ENCODE measurements at places on chromosomes 3 and 15.
A peak's percentile ranks its signal among the peaks of the same experiment; 100 is the strongest.

DNA sequence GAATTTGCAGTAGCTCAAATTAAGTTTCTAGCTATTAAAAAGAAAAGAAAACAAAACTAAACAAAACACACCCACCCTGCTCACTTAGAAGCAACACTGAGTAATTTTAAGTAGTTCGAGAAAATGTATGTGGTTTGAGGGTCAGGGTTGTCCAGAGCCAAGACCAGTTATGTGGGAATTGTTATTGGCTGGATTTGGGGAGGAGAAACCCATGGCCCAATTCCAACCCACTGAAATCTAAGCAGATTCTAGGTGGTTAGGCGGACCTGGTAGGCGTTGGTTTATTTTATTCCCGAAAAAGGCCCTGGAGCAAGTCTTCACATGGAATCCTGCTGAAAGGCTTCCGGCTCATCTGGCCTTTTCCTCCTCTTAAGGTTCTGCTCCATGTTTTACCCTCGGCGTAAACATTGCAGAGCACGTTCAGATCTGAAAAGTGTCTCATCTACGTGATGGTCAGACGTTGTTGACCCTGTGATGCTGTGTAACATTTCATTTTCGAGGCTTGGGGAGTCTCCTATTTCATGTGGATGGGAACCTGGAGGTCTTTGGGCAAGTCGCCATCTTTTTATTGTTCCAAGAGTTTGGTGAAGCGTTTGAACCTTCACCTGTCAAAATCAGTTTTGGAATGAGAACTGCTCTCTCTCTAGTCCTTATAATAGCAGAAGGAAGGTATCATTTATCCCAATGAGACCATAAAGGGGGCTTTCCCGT lies 64.0 kb downstream of the FLNB start:
- DNase-seq = no peak

DNA sequence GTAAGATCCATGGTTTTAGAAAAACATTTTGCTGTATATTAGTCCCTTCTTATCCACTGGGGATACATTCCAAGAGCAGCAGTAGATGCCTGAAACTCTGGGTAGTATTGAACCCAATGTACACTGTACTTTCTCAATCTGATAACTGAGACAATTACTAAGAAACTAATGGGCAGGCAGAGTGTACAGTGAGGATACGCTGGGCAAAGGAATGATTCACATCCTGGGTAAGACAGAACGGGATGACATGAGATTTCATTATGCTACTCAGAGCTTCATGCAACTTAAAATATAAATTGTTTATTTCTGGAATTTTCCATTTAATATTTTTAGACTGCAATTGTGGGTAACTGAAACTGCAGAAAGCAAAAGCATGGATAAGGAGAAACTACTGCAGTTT lies 46.2 kb upstream of the TEX55 start:
- no peak for DNase-seq

DNA sequence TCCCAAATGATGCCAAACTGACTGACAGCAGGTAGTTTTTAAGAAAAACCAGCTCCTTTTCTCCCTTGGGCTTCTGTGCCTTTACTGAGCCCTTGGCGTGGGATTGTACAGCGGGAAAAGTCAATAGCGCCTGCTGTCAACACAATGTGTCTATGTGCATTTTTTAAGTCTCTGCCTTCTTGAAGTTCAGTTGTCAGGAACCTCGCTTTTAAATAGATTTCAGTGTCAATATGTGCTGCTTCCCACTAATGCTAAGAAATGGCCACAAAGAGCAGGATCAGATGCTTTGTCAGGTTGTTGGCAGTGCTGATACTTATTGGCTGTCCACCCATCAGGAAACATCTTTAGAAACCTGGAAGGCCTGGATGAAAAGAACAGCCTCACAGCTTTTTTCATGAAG lies 424.4 kb downstream of the C3orf38 start:
- no peak for DNase-seq

GRCh38 chr15:52146776-52147175 lies 34.2 kb upstream of the BCL2L10 start:
- DNase-seq = no peak

GRCh38 chr15:34795267-34796081 lies at the start of gene ACTC1:
TSS of gene ACTC1 (minus strand) at chr15:34795549. CDS start at chr15:34794808, 741 bp downstream.
- peak; percentile 32 for DNase-seq

- no peak for DNase-seq
Observed at GRCh38 chr3:164687211-164687610, 391.1 kb downstream of the SI start.

GRCh38 chr3:179606534-179607085 lies 2.0 kb downstream of the NDUFB5 start:
- DNase-seq = no peak

GRCh38 chr3:188211476-188211875 lies 57.5 kb downstream of the LPP start:
- DNase-seq = no peak

GRCh38 chr15:47293466-47294162 lies 423.7 kb upstream of the SEMA6D start:
- no peak for DNase-seq

DNA sequence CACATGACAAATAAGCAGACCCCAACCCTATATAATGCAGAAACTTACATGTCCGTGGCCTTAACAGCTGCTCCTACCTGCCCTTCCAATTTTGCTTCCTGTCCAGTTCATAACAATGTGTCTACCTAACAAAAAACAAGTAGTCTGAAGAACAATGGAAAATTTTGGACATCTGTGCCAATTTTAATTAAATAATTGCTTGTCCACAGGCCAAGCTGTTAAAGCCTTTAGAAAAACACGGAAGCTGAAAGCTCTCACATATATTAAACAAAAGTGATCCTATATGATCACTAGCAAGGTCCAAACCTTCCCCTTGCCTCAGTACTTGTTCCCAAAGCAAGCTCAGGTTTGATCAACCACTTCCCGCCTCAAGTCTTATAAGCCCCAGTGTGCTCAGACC lies 37.1 kb downstream of the MAGI1 start:
- DNase-seq = no peak
